ENCODE measurements at places on chromosomes 12 and 14.

DNA sequence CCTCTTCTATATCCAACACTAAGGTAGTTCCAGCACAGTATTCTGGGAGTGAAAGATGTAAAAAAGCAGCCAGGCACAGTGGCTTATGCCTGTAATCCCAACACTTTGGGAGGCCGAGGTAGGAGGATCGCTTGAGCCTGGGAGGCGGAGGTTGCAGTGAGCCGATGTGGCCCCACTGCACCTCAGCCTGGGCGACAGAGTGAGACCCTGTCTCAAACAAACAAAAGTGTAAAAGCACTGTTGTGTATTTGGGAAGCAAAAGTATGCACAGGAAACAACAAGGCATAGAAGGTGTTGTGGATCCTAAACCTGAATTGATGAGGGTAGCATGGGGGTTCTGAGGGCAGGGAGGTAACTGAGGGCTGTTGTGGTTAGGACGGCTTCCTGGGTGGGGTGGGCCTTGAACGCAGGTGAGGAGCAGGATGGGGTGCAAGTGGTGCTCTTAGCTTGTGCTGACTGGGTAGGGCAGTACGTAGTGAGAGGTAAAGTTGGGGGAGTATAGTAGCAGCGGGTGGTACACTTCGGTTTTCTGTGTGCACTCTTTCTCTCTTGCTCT is 64.2 kb downstream of the RASSF3 start:
- no peak for DNase-seq

DNA sequence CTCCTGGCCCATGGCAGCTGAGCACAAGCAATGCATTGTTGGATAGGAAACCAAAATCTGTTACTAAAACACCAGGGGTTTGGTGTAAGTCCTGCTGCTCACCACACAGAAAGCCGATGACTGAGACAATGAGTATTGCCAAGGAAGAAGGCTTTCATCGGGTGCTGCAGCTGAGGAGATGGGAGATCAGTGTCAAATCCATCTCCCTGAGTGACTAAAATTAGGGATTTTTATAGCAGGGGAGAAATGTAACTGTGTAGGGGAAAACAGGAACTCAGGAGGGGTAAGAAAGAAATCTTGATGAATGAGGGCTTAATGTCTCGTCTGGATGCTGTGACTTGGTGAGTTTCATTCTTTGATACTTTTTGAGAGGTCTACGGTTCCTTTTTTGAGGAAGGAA is 97.9 kb downstream of the KCNMB4 start:
- no peak for DNase-seq

GRCh38 chr12:14774906-14775635 is 28.2 kb downstream of the WBP11 start:
- peak; percentile 73 for DNase-seq

DNA sequence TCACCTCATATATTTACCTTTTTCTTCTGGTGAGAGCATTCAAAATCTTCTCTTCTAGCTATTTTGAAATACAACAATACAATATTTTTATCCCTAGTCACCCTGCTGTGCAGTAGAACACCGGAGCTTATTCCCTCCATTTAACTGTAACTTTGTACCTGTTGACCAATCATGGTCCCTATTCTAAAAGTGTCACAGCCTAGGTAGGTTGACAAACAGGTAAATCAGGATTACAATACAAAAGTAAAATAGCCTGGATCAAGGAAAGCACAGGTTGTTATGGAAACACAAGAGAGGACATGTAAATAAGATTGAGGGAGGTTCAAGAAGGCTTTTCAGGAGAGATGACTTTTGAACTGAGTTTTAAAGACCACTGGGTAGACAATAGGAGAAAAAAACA is 670.9 kb downstream of the DIO2 start:
- no peak for DNase-seq

DNA sequence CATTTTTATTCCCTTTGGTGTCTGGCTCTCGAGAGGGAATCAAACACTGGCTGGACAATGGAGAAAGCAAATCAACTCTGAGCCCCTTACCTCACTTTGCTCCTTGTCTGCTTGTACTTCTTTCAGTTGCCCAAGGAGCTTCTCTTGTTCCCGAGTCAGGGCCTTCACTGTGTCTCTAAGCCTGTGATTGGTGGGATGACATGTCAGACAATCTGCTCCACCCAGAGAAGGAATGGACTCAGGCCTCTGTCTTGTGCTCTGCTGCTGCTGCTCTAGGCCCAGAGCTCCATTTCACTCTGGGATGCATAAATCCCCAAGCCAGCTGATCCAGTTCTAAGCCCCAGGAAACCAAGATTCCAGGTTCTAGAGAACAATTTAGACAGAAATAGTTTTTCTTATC is 7.6 kb downstream of the CALCOCO1 start:
- DNase-seq, result no peak

- peak; percentile 49 for DNase-seq
These were observed 214.8 kb downstream of the DPF3 start for GRCh38 chr14:72679141-72679535.

DNA sequence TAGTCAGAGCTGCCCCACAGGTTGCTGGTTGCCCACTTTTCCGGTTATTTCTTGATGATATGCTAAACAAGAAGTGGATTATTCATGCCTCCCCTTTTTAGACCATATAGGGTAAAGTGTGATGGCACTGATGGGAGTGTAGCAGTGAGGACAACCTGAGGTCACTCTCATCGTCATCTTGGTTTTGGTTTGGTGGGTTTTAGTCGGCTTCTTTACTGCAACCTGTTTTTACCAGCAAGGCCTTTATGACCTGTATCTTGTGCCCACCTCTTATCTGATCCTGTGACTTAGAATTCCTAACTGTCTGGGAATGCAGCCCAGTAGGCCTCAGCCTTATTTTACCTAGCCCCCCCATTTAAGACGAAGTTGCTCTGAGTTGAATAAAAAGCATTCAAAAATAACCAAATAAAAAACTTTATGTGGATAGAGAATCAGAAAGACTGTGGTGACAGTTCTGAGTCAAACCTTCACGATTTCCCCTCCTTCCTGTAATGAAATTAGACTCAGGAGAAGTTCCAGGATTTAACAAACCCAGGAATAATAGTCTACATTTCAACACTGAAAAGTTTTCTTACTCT is 144.2 kb downstream of the PAWR start:
- peak; percentile 58 for DNase-seq

DNA sequence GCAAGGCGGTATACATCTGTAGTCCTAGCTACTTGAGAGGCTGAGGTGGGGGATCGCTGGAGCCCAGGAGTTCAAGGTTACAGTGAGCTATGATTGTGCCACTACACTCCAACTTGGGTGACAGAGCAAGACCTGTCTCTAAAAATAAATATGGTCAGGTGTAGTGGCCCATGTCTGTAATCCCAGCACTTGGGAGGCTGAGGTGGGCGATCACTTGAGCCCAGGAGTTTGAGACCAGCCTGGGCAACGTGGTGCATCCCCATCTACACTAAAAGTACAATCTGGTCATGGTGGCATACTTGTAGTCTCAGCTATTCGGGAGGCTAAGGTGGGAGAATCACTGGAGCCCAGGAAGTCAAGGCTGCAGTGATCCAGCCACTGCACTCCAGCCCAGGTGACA is 40.6 kb downstream of the HECTD1 start:
- DNase-seq, result no peak

DNA sequence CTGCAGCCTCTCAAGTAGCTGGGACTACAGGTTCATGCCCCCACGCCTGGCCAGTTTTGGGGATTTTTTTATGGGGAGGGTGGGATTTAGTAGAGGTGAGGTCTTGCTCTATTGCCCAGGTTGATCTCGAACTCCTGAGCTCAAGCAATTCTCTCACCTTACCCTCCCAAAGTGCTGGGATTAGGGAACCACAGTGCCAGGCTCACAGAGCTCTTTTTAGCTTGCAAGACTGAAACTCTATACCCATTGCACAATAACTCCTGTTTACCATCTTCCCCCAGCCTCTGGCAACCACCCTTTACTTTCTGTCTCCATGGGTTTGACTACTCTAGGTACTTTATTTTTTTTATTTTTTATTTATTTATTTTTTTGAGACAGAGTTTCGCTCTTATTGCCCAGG is 25.7 kb upstream of the CDK17 start:
- DNase-seq, result peak; percentile 48

DNA sequence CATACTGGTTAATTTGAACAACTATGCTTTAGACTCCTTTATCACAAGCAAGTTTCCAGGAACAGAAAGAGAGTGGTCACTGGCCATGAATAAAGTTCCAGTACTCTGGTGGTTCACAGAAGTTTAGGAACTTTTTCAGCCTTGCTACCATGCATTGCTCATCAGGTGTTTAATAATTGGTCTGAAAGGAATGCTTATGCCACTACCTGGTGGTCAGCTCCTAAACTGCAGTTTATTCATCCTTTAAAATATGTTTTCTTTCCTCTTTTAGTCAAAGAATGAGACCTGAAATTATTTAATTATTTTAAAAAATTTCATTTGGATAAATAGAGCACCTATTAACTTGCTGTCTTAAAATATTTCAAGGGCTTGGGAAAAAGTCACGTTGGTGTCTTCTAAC is 260.1 kb upstream of the OR4E1 start:
- DNase-seq, result no peak

DNA sequence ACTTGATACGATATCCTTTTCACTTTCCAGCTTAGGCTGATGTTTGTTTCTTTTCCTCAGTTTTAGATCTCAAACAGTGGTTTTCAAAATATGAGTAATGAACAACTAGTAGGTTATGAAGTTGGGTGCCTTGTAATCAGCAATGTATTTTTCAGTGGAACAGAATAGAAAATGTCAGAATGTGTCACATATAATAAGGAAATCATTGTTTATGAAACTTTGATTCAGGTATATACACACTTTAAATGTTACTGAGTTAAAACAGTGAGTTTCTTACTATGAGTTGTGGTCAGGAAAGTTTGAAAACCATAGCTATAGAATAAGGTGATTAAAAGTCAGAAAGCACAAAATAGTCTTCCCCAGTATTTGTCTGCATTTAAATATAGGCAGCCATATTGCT is 39.8 kb downstream of the TBK1 start:
- no peak for DNase-seq

GRCh38 chr14:96103560-96104460 is 64.6 kb downstream of the C14orf132 start:
- no peak for DNase-seq

DNA sequence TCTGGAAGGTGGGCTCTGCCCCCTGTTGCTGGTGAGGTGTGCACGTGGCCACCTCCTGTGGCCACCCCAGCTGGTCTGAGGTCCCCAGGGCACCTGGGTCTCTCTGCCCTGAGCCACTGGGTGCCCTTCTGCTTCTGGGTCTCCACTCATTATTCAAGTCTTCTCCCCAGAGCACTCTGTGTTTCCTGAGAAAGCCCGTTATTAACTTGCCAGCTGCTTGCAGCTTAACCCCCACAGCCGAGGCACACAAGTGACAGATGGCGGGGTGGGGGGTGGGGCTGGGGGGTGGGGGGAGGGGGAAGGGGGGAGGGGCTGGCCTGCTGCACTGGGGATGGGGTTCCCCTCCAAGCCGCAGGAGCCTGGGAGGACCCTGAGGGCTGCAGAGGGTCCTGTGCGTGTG is 40.5 kb downstream of the FBRSL1 start:
- no peak for DNase-seq

- no peak for DNase-seq
These were observed 26.9 kb downstream of the GCN1 start for GRCh38 chr12:120167529-120168095.

DNA sequence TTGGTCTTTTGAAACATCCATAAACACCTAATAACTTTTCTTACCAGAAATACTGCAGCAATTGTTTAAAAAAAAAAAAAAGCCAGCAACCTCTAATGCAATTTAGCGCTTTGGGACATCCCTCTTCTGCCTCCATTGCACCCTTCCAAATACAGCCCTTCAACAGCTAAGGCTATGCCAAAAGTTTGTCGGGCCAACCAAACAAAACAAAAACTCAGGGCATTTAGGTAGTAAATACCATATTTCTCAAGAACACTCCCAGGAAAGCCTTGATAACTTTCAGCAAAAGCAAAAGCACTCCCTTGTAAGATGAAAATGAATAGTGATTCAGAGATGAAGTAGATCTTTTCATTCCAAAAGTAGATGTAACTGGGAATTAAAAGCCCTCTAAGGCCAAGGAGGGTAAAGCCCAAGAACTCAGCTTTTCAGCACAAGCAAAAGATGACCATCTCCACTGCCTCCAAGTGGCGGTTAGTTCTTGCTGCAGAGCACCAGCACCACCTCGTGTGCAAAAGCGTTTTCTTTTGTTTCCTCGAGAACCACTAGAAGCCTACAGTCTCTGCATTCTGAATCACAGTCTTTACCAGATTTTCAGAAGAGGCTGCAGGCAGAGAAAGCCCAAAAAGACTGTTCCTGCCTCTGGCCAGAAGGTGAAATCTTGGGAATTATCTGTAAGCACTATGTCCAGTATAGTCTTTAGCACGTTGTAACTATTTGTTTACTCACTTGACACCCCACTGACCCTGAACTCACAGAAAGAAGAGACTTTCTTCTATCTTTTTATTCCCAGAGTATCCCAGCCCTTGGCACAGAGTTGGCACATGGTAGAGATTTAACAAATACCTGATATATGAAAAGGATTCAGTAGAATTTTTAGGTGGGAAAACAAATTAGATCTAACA is 53.1 kb downstream of the SIX6 start:
- peak; percentile 81 for DNase-seq

DNA sequence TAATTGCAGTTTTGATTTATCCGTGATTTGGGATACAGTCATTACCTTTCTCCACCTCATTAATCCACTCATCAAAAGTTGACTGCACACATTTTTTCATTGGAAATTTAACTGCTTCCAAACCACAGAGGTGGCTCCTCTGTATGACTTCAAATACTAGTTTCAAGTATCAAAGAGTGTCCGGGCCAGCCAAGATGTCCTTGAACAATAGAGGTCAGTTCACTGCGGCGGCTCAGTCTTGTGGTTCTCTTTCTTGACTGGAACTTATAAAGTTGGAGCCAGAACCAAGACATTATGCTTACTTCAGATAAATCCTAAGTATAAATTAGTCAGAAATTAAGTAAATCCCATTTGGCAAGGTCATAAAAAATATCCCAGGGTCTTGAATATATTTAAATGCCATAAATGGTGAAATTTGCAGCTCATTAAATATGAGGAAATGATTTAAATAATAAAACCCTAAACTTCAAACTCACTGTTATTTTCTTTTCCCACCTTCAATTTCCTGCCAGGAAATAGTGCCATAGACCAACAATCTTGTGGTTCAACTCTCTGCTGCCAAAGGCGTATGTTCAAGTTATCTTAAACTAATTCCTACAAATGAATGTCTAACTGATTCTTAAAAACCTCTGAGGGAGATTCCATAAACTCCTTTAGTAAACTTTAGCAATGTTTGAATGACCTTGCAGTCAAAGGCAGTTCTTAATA is 360.8 kb downstream of the AEBP2 start:
- DNase-seq, result peak; percentile 39

DNA sequence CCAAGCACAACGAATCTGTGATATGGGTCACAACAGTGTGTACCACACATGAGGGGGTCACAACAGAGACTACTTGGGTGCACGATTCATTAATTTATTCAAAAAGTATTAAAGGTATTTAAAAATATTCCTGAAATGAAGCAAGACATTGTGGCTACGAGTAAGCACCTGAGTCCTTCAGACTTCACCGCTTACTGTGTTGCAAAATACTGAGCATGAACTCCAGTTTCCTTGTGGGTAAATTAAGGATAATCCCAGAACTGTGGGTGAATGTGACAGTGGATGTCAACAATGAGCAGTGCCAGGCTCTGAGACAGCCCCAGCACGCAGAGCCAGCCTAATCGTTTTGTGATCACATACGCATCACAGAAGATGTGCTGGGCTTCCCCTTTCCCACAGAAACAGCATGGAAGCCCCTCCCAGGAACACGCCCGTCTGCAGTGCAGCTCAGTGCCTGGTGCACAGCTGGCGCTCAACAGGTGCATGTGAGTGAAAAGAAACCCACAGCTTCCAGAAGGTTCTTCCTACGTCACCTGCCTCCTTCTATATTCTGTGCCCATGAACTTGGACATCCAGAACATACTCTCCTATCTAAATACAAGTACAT is 29.1 kb downstream of the CDC42BPB start:
- no peak for DNase-seq
